ENCODE measurements at places on chromosomes 13 and 19.

DNA sequence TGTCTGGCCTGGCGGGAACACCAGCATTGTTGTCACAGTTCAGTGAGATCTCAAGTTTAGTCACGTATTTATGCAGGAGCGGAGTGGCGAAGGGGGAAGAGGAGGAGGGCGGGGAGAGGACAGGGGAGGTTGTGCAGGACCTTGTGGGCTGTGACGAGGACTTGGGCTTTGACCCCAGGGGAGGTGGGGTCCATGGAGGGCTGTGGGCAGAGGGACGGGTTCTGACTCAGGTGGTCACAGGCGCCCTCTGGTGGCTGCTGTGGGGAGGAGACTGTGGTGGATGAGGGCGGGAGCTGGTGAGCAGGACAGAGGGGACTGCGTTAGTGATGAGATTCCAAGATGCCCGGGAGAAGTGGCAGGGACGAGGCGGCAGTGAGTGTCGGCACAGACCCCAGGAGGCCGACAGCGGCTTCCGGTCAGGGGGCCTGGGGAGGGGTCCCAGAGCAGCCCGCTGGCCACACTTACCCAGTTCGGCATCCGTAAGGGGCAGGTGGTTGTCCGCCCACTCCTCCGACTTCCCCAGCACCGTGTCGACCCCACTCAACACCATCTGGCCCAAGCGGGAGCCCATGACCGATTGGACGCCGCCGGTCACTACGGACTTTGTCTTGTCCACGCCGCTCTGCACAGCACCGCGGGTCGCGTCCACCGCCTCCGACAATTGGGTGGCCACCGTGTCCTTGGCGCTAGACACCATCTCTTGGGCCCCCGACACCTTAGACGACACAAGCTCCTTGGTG, 15.7 kb downstream of the PLIN3 start:
- no peak overlapping the region for H3K27ac ChIP-seq
- peaks cover 64% of the 10 kb centered on the region for H3K36me3 ChIP-seq
- H3K4me3 ChIP-seq = no peak overlapping the region

DNA sequence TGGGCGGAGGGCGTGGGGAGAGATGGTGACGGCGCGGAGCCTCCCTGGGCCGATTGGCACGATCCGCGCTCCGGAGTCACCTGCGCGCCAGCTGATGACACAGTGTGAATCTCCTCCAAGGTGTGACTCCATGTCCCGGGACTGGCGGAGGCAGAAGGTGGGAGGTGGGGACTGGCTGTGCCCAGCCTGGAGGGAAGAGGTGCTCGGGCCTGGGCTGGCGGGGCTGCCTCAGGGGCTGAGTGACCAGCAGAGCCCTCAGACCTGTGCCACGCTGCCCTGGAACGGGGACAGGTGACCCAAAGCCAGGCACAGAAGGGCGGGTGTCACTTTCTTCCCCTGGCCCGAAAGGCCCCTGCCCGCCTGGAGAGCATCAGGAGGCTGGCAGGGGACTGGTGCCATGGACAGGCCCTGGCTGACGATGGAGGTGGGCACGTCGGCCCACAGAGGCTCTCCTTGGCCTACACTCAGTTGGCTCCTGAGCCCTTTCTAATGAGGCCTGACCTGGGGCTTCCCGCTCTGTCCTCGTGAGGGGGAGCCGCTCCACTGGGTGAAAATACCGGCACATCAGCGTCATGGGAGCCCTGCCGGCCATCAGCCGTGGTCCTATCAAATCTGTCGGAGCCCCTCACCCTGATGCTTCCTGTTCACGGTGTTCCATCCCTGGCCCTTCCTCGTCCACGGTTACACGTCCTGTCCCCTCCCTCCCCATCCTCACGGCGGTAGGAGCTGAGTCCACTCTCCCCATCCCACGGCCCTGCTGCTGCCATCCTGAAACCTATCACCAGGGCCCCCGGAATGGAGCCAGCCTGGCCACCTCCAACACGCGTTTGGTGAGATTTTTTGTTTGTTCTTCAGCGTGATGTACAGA, 75.6 kb downstream of the SPACA7 start:
- no peak for DNase-seq
- H3K36me3 ChIP-seq = no peaks in the 10 kb centered on the region
- H3K27me3 ChIP-seq = no peaks in the 10 kb centered on the region
- no peak overlapping the region for H3K4me3 ChIP-seq
- H3K4me1 ChIP-seq = no peaks in the 10 kb centered on the region

GRCh38 chr13:26007261-26008125, 44.3 kb downstream of the SHISA2 start:
- no peak for DNase-seq
- H3K4me3 ChIP-seq = no peak overlapping the region
- no peaks in the 10 kb centered on the region for H3K36me3 ChIP-seq
- H3K27me3 ChIP-seq = no peaks in the 10 kb centered on the region
- no peak overlapping the region for H3K27ac ChIP-seq
- H3K4me1 ChIP-seq = no peaks in the 10 kb centered on the region

DNA sequence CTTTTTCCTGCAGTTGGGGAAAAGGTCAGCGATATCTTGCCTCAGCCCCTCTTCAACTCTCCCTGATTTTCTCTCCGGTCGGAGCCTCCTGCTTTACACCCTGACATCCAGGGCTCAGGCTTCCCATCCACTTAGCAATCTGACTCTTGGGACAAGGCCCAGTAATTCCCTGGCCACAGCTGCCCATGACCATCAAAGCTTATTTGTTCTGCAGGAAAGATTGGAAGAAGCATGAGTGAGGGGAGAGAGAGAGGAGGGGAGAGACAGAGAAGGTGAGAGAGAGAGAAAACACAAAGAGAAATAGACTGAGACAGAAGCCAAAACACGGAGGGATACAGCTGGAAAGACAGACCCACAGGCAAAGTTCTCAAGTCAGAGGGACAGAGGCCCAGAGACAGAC, 13.7 kb downstream of the SYT3 start:
- no peak overlapping the region for H3K27ac ChIP-seq
- H3K4me1 ChIP-seq = no peaks in the 10 kb centered on the region
- no peak for DNase-seq
- H3K27me3 ChIP-seq = no peaks in the 10 kb centered on the region
- no peak overlapping the region for H3K4me3 ChIP-seq
